ENCODE measurements at places on chromosomes 12 and 14. TPM values are rescaled to one million over a fixed set of nuclear protein-coding genes. Genes with fewer than 3 reads are reported as not detected.
A peak's percentile ranks its signal among the peaks of the same experiment; 100 is the strongest.

DNA sequence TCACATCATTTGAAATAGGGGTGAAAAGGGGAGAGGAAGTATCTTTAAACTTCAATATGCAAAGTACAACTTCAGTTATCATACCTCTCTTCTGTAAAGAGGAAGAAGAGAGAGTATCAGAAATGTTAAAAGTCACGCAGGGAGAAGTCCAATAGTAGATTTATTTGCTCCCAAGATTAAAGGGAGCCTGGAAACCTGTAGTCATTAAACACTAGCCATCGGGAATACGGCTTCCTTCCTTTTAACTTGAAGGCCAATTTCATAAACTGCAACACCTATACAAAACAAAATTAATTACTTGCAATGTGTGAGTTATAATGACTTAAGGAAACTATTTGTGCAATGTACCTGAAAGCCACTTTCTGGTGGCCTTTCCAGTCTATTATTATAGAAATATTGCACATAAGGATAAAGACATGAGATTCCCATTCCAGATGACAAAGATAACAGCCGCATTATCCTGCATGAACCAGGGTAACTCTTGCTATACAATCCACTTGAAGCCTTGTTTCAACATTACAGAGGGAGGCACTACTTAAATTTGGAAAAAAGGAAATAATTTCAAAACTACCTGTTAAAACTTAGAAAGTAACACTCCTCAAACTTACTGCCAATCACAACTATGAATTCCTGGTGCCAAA lies 4.6 kb downstream of the BTG1 start:
- DNase-seq, result no peak

- peak; percentile 75 for DNase-seq
These were observed 2.2 kb downstream of the BAZ1A start for GRCh38 chr14:34872822-34873588.

GRCh38 chr12:111907740-111908139 lies 65.7 kb downstream of the MAPKAPK5 start:
- DNase-seq, result no peak

GRCh38 chr12:2390850-2391390 lies 338.1 kb downstream of the CACNA1C start:
- peak; percentile 15 for DNase-seq

- DNase-seq, result no peak
These were observed 3.2 kb upstream of the TCP11L2 start for GRCh38 chr12:106299202-106299774.

- no peak for DNase-seq
These were observed 13.0 kb upstream of the RACGAP1 start for GRCh38 chr12:50038336-50038735.

DNA sequence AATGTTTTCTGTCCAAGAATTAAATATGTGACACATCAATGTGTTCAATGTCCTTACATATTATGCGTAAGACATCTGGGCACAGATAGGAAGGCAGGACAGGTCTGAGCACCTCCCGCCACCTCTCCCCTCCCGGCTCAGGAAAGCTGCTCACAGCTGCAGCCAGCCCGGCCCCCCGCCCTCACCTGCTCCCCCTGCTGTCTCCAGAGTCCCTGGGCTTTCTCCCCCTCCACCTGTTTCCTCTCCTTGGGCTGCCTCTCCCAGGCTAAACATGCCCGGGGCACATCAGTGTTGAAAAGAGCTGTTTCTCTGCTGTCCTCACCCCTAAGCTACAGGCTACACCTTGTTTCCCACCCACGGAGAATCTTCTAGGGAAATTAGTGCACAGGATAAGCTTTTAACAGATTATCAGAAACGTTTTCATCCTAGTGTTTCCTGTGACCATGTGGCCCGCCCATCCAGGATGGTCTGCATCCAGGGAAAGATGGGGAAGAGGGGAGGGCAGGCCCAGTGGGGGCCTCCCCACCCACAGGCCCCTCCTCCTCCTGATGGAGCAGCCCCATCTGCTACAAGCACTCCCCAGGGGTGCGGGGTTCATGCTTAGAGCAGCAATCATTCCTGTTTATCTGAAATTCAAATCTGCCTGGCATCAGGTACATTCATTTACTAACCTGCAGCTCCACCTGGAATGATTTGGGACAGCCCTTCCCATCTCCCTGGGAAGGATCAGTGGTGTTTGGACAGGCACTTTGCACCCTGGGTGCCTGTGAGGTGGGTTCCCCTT lies 273.8 kb upstream of the SFSWAP start:
- peak; percentile 77 for DNase-seq

GRCh38 chr12:39442831-39443080 lies 164 bp downstream of the KIF21A start:
- DNase-seq, result no peak

DNA sequence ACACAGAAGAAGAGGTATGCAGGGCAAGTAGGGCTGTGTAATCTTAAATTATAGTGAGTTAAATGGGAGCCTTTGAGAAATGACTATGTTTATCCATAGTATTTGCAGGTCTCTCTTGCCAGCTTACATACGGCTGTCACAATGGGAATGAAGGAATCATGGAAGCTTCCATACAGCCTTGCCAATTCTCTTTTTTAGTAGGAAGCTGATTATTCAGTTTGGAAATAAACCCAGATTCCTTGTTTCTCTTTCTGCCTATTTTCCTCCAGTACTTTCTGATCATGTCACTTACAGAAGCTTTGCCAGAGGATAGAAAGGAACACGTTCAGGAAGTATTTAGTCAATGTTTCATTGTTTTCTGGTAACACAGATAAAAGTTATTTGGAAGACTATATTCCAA lies 217.4 kb upstream of the DIO2 start:
- DNase-seq, result no peak

- no peak for DNase-seq
These were observed 82.8 kb upstream of the RASSF8 start for GRCh38 chr12:25875661-25876060.

DNA sequence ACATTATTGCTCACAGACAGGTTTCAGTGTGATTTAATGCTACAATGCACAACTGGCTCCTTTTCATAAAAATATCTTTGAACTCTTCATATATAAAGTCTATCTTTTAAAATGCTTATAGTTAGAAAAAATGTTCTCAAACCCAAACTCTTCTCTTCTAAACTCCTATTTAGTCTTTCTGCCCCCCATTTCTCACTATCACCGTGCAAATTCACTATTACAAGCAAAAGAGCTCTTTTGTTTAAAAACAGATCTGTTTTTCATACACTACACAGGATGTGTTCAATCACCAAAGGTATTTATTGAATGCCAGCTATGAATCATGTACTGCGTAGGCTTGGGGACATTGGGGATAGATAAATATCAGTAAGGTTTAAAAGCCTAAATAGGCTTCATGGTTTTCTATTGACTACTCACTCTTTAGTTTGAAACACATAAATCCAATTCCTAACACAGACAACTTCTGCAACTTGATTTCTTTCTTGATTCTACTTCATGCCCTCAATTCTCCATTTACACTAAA lies 692.3 kb downstream of the C12orf50 start:
- DNase-seq, result no peak

Gene TAS2R14
- total RNA-seq, result 2.1 TPM

Gene SOAT2
- not detected for total RNA-seq

Gene BDKRB2
- 0.15 TPM for total RNA-seq

Gene PRH2
- total RNA-seq, result not detected

Data from H9 (cell line).